Activated T-cell treated with anti-CD3 and anti-CD28 coated beads for 4 hours (primary cell): ENCODE measurements at places on chromosomes 5 and 9.

DNA sequence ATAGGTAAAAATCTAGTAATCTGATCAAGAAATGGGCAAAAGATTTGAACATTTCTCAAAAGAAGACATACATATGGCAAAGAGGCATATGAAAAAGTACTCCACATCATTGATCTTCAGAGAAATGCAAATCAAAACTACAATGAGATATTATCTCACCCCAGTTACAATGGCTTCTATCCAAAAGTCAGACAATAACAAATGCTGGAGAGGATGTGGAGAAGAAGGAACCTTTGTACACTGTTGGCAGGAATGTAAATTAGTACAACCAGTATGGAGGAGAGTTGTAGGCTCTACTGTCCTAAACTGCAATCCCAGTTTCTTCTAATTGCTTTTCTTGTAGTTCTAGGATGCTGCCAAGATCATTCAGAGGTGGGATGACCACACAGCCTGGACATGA is 193.5 kb upstream of the RFX3 start:
- DNase-seq, result no peak

DNA sequence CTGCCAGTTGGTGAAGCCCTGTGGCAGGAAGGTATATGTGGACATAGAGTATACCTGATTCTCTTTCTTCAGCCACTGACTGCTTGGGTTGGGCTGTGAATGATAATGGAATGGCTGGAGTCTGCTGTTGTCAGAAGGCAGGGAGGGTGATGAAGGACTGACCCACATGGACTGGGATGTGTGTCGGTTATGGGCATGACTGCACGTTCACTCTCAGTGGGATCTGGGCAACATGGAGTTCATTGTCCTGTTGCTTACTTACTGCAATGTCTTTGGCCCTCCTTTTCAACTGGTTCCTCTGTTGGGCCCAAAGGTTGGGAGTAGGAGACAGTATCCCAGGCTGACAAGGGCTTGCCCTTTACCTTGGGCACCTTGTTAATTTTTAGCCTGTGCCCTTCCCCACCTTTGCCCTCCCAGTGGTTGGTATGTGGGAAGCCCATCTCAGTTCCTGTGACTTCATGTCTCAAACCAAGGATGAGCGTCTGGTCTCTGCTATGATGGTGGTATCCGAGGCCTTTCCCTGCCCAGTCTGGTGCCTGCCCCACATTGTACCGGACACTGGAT is 34.6 kb downstream of the FAXDC2 start:
- DNase-seq, result no peak

GRCh38 chr9:87596862-87597261 is 99.2 kb downstream of the DAPK1 start:
- DNase-seq, result no peak

DNA sequence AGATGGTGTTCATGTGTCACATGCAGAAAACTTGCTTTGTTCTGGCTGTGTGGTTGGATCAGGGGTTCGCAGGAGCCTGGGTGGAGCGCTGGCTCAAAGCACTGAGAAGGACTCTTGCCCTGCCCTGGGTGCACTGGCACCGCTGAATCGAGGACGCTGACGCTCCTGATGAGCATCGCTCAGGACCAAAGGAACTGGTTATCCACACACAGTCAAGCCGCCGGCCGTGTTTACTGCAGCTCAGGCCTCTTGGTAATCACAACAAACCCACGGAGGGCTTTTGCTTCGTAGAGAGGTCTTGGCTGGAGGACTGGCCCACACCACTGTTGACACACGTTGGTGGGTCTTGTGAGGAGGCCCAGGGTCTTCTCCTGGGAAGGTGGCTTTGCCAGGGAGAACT is 299.4 kb upstream of the IRX2 start:
- no peak for DNase-seq

DNA sequence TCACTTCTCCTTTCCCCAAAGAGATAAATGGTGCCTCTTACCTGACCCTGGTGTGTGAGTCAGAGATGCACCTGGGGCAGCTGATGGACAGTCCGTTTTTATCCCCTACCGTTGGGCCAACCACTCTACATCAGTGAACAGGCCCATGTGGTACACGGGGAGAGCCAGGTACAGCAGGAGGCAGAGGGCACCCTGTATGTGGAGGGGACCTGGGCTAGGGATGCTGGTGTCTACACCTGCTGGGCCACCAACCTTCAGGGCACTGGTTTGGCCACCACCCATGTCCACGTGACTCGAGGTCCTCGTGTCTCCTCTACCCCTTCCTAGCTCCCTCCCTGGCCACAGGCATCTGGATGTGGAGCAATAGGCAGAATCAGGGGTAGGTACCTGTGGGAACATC is 22.7 kb upstream of the ANXA6 start:
- DNase-seq, result no peak

DNA sequence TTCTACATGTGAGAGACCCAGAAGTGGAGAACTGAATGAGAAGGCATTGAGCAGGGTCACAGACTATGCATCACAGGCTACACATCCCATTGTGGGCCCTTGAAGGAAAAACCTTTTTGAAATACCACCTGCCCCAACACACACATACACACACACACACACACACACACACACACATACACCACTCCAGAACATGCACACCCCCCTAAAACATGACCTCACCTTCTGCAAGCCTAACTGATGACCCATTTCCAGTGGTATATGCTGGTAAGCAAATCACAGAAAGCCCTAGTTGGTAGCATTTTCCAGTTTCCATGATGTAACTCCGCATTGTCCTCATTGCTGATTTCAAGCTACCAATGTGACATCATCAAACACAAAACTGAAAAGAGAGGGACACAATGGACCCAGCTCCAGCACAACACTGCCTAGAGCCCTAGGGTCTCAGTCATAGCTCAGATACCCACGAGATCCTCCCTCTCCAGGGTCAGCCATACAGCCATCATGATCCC is 36.4 kb downstream of the THBS4 start:
- no peak for DNase-seq

DNA sequence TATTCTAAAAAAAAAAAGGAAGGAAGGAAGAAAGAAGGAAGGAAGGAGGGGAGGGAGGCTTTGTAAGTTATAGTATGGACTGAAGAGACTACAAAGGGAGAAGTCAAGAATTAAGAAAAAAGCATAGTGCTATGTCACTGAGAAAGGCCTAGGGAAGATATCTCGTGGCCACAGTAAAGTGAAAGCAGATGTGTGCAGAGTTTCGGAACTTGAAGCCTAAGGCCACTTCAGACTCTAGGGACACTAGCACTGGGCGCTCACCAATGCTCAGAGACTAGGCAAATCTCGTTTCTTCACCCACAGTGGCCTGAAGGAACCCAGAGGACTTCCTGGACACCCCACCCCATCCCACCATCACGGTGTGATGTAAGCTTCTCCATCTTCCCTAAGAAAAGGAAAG is 181.4 kb upstream of the TRPM3 start:
- no peak for DNase-seq

DNA sequence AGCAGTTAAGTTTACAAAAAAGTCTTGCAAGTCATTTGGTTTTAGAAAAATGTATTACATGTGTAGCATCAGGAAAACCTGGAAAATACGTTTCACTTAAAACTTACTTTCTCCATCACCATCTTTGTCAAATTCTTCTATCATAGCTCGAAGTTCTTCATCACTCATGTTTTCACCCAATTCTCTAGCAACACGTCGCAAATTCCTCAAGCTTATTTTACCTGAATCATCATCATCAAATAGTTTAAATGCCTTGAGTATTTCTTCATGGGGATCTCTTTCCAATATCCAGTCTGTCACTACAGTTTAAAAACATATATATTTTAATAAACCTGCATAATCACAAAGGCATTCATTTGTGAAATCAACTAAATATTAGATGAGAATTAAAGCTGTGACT is 10.3 kb downstream of the CETN3 start:
- no peak for DNase-seq

- DNase-seq, result no peak
These were observed 408.7 kb downstream of the ARHGEF28 start for GRCh38 chr5:74034733-74035132.

DNA sequence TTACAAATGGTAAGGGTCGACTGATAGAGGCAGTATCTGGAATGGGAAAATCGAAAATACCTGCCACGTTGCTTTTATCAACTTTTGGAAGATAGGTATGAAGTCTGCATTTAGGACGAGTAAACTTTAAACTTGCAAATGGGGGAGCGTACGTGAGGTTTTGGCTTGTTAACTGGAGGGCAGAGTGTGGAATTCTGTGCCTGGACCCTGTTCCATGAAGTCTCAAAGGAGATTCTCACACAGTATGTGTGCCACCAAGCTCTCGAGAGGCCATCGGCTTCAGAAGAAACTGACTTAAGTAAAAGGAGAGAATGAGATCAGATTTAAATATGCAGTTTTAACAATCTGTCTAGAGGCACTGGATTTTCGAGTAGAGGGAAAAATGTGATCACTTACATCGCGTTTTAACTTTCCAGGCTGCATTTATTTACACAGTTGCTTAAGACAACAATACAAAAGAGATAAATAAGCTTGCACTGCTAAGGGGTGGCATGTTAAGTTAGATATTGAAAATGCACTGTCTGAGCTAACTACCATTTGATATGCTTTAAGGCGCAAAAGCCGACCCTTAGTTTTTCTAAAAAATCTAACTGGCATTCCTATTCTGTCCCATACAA is 401.6 kb downstream of the EBF1 start:
- DNase-seq, result no peak

DNA sequence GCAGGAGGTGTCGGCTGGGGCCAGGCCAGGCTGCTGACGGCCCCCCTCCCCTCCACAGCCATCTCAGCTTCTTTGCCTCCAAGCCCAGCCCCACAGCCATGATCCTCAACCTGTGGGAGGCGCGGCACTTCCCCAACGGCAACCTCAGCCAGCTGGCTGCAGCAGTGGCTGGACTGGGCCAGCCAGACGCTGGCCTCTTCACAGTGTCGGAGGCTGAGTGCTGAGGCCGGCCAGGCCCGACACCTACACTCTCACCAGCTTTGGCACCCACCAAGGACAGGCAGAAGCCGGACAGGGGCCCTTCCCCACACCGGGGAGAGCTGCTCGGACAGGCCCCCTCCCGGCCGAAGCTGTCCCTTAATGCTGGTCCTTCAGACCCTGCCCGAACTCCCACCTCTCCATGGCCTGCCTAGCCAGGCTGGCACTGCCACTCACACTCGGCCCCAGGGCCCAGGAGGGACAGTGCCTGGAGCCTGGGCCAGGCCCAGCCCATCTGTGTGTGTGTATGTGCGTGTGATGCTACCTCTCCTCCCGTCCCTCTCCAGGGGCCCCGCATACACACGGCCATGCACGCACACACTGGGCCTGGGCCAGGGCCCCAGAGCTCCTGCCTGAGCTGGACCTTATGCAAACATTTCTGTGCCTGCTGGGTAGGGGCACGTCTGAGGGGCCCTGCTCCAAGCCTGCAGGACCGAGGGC is 19.3 kb downstream of the HK3 start:
- DNase-seq, result no peak

- DNase-seq, result no peak
These were observed 620.6 kb downstream of the PDE4D start for GRCh38 chr5:59272809-59273427.

- no peak for DNase-seq
These were observed 17.8 kb upstream of the SLC6A19 start for GRCh38 chr5:1183424-1184162.

- DNase-seq, result no peak
These were observed 8.6 kb upstream of the ZDHHC11 start for GRCh38 chr5:859391-859790.

DNA sequence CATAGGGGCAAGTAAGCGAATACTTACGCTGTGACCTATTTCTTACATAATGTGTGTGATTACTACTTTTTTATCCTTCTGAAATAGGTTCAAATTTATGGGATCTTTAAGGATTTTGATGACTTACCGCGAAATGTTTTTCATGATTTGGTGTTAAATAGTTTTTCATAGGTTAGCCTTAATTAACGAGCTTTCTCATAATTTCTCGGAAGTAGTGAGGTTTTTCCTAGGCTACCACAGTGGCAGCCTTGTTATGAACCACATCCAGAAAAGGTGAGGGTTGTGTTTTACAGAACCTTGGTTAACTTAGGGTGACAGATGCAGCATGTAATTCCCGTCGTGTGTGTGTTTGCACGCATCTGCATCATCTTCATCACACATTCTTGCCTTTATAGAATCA is 1.3 kb downstream of the SH3GL2 start:
- DNase-seq, result no peak

- no peak for DNase-seq
These were observed 15.2 kb downstream of the EHMT1 start for GRCh38 chr9:137634016-137634415.

DNA sequence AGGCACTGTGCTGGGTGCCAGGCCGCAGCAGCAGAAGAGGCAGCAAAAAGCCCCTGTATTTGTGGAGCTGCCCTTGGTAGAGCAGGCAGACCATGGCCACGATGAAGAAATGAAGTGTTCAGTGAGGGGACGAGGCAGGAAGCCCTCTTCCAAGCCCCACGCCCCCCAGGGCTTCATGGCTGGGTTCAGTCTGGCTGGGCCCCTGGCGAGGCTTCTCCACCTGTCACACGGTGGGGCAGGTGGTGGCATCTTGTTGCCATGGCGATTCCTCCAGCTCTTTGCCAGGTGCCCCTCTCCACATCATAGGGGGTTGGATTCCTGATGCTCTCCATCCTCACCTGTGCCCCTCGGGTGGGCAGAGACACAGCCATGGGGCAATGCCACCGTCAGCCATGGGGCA is 21.5 kb downstream of the ADGRD2 start:
- DNase-seq, result no peak

- DNase-seq, result no peak
These were observed 145.6 kb downstream of the PPP2R2B start for GRCh38 chr5:146732962-146733361.

- DNase-seq, result peak; percentile 7
These were observed 121.6 kb downstream of the TLR4 start for GRCh38 chr9:117825609-117826347.

DNA sequence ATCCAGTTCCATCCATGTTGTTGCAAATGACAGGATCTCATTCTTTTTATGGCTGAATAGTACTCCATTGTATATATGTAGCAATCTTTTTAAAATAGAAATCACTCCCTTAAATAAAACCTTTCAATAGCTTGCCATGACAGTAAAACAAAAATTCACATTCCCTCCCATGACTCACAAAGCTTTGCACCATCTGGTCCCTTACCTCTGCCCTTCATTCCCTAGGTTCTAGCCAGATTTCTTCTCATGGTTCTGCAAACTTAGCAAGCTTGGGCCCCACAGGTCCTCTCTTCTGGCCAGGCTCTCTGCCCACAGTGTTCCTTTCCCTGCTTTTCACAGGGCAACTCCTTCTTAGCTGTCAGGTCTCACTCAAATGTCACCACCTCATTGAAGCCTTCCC is 4.3 kb upstream of the SPOCK1 start:
- no peak for DNase-seq

GRCh38 chr5:134111741-134112647 is 2.5 kb upstream of the TCF7 start:
- no peak for DNase-seq
